ENCODE measurements at places on chromosomes 16 and 17. TPM values are rescaled to one million over a fixed set of nuclear protein-coding genes. Genes with fewer than 3 reads are reported as not detected.

GRCh38 chr16:75943705-75944514 lies 217.6 kb upstream of the CPHXL start:
- DNase-seq = no peak

- DNase-seq = no peak
These were observed 41.7 kb upstream of the IL34 start for GRCh38 chr16:70604407-70605282.

GRCh38 chr17:74964988-74965622 lies 7.5 kb downstream of the HID1 start:
- no peak for DNase-seq

DNA sequence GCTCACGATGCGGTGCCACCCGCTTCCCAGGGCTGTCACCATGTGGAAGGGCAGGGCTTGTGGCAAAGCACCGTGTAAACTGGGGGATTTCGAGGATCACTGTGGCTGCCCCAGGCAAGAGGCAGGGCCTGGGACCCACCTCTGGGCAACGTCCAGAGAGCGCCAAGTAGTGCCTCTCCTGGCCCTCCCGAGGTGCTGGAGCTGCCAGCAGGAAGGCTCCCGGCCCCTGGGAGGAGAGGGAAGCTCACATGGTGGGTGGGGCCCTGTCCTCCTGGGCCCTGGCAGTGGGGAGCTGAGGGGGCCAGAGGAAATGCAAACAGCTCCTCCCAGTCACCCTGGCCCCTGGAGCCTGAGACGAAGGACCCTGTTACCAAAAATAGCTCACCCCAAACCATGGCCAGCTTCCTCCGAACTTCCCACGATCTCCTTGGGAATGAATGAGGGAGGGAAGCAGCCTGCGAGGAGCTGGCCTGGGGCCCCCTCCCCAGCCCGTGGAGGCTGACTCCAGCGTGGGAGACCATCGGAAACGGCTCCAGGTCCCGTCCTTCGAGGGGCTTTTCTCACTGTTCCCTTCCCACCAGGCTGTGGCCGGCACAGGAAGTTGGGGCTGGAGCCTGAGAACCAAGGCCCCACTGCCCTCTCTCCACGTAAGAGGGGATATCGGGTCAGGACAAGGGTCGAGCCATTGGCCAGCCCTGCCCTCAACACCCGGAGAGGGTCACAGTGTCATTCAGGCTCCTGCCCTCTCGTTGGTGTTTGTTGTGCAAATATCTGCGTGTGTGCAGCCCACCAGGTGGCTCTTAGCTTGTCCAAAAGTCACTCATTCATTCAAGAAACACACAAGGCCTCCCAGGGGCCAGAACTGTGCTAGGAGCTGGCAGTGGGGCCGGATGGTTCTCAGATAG lies 17.7 kb downstream of the VASN start:
- no peak for DNase-seq

DNA sequence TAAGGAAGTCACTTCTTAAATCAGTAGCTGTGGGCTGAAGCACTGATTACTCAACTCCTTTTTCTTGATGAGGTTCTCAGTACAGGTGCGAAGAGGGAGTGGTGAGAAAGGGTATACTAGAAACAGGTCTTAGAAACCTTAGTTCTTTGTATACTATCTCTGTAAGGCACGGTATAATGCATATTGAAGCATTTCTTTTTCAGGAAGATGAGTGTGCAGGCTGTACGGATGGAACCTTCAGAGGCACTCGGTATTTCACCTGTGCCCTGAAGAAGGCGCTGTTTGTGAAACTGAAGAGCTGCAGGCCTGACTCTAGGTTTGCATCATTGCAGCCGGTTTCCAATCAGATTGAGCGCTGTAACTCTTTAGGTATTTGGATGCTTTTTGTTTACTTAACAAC lies 39.2 kb downstream of the CYLD start:
- no peak for DNase-seq

DNA sequence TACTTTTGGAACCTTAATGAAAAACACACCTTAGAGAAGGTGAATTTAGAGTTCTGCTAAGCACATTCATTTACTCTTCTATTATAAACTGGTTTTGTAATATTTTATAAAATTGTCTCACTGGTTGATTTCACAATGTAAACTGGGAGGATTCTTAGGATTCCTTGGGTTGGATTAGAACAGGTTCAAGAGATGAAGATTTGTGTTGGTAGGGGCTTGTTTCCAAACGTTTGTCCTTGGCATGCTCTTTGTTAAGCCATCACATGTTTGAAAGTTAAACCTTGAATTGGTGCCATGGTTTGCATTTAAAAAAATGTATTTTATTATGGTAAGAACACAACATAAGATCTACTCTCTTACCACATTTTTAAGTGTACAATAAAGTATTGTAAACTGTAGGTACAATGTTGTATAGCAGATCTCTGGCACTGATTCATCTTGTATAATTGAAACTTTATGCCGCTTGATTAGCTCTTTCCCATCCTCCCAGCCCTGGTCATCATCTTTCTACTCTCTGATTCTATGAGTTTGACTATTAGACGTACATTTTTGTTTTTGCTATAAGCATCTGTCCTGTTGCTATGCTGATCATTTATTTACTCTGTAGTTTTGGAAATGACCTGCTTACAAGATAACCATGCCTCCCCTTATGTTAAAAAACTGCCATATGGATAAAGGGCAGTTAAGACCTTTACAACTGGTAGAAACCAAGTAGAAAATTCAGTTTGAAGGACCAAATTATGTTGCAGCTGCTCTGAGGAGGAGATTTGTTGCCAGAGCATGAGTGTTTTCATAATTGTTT lies 9.6 kb downstream of the FTO start:
- DNase-seq = no peak

HOXB2 gene
- 40.9 TPM for total RNA-seq

TBX21 gene
- 1.3 TPM for total RNA-seq

CD300LF gene
- 0.46 TPM for total RNA-seq
